ENCODE measurements at places on chromosomes 16 and 17.

GRCh38 chr17:17367931-17368330 is 64.8 kb downstream of the NT5M start:
- DNase-seq = no peak

DNA sequence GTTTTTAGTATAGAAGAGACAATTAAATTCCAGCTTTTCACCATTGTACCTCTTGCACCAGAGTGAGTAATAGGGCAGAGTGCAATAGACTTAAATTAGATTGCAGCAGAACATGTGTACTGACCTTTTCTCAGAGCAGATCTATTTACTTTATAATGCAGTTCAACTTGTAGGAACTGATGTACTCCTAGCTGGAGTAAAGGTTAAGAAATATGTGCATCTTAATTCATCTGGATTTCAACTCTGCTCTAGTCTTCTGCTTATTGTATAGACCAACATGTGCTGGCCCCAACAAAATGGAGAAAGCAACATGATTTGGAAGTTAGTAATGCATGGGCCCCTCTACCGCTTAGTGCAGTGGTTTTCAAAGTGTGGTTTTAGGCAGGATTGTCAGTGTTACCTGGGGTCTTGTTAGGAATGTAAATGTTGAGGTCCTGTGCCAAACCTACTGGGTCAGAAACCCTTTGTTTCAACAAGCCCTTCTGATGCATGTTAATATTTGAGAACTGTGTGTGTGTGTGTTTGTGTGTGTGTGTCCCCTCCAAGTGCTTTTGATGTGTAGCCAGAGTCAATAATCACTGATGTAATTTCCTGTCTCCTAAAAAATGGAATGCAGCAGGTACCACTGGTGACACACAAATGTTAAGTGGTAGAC is 138.6 kb downstream of the TOX3 start:
- no peak for DNase-seq

DNA sequence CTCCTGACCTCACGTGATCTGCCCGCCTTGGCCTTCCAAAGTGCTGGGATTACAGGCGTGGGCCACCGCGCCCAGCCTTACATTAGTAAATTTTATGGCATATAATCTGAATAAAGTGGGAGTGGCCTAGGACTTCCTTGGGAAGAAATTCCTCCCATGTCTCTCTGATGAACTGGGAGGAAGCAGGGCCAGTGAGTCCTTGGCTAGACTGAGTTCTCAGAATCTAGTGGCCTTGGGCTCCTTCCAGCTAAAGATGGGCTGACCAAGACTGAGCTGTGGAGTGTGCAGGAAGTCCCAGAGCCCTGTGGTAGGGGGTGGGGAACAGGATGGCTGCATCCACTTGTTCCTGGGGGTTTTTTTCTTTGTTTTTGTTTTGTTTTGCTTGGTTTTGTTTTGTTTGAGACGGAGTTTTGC is 10.0 kb upstream of the NAGLU start:
- DNase-seq = no peak

DNA sequence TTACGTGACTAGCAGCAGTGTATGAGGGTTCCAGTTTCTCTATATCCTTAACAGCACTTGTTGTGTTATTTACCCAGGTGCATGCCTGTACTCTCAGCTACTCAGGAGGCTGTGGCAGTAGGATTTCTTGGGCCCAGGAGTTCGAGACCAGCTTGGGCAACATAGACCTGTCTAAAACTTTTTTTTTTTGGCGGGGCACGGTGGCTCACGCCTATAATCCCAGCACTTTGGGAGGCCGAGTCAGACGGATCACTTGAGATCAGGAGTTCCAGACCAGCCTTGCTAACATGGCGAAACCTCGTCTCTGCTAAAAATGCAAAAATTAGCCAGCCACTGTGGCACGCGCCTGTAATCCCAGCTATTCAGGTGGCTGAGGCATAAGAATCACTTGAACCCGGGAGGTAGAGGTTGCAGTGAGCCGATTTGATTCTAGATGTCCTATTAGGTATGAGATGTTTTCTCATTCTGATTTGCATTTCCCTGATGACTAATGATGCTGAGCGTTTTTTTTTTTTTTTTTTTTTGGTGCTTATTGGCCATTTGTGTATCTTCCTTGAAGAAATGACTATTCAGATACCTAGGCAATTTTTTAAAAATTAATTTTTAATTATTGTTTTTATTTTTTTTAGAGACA is 13.4 kb downstream of the CASC3 start:
- no peak for DNase-seq

GRCh38 chr16:79613009-79613408 is 12.5 kb upstream of the MAF start:
- no peak for DNase-seq

GRCh38 chr17:17321356-17322025 is 18.3 kb downstream of the NT5M start:
- DNase-seq = no peak

DNA sequence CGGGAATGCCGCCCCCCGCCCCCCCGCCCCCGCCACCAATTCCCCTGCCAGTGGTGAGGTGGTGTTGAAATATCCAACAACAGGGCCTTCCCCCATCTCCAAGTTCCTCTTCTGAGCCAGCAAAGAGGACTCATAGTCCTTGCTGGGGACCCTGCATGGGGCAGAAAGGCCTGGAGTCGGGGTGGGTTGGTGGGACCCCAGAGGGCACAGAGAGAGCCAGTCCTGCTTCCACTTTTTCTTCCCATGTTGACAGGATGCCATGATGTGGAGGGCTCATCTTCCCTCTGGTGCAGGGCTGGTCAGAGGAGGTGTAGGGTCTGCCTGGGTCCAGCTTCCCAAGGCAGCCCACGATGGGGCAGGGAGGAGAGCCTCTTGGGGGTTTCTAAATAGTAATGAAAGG is 49.0 kb upstream of the PIK3R6 start:
- no peak for DNase-seq

DNA sequence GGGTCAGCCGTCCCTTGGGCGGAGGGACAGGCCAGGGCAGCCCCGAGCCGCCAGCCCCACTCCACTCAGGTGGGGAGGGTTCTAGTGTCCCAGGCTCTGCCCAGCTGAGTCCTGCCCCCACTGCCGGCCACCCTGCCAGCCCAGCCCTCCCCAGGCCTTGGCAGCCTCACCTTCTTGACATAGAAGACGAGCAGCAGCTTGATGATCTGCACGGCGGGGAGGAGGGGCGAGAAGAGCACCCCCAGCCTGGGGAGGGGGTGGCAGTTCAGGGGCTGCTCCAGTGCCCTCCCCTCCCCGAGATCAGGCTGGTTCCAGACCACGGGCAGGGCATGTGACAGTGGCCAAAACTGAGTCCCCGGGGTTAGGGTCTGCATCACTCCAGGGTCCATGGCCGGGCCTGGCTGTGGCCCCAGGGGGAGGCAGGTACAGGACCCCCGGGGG is 9.7 kb downstream of the TMC6 start:
- no peak for DNase-seq

- DNase-seq = no peak
Observed at GRCh38 chr16:69378760-69379159, 7.0 kb downstream of the TERF2 start.

DNA sequence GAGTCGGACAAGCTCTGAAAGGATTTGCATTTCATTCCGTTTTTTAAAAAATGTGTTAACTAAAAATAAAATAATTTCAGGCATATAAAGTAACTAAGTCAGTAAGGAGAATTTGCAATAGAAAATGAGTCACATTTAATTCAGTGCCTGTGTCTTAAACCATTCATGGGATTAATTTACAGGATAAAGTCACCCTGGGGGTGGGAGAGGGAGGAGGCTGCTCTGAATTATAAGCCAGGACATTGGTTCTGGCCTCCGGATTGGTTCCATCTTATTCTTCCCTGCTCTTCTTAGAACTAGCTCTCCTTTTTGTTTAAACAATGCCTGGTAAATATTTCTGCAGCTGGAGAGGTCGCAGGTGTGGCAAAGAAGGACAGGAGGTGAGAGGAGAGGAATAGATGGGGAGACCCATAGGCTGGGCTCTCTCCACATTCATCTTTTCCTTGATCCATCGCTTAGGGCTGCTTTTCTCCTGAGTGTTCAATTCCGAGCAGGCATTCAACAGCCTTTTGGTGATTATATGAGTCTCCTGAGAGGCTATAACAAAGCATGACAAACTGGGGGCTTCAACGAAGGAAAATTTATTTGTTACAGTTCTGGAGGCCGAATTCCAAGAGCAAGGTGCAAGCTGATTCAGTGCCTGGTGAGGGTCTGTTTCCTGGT is 319.2 kb downstream of the PHKB start:
- DNase-seq = no peak

DNA sequence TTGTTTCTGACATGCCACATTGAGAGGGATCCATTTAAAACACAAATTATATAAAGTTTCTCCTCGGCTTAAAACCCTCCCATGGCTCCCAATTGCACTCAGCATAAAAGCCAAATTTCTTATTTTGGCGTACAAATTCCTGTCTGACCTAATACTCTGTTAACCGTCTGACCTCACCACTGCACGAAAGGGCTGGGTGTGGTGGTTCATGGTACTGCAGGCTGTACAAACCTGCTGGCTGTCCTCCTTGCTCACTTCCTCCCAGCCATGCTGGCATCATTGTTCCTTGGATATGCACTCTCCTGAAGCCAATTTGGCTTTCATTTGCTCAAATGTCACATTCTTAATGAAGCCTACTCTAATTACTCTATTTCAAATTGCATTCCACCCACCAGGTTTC is 301.6 kb upstream of the C16orf82 start:
- no peak for DNase-seq

- DNase-seq = no peak
Observed at GRCh38 chr16:66996983-66997358, 8.6 kb downstream of the CES4A start.

DNA sequence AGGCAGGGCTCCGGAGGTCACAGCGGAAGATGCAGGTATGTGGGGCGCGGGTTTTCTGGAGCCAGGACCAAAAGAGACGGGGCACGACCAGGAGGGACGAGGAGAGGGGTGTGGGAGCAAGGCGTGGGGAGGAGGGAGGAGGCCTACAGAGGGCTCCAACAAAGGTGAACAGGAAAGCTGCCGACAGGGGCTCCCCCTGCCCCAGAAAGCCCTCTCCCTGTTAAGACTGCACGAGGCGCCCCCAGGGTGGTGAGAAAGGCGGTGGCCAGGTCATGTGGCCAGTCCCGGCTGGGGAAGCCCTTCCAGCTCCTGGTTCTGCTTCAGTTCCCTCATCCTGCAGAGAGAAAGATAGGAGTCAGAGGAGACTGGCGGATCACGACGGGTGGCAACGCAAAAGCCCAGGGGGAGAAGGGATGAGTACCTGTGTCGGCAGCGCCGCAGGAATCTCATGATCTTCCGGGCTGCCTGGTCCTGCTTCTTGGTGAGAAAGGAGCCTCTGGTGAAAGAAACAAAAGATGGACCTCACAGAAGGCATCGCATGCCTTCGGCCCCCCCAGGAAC is 949 bp upstream of the SPAG7 start:
- no peak for DNase-seq

DNA sequence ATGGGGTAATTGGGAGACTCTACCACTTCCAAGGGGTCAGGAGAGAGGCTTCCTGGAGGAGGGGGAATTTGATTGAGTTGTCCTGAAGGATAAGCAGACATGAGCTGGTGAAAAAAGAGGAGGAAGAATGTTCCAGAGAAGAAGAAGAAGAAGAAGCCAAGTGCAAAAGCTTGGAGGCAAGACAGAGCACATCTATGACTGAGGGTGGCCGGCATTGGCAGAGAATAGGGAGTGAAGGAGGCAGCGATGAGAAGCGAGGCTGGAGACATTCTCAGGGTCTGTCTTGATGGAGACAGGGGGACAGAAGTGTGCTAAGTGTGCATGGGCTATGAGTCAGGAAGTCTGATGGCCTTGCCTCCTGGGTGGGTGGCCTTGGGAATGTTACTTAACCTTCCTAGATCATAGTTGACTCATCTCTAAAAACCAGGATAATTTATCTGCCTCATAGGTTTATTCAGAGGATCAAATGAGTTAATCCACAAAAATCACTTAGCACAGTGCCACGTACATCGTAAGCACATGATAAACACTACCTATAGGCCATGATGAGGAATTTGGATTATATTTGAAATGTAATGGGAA is 171.7 kb downstream of the ABCC12 start:
- DNase-seq = no peak

DNA sequence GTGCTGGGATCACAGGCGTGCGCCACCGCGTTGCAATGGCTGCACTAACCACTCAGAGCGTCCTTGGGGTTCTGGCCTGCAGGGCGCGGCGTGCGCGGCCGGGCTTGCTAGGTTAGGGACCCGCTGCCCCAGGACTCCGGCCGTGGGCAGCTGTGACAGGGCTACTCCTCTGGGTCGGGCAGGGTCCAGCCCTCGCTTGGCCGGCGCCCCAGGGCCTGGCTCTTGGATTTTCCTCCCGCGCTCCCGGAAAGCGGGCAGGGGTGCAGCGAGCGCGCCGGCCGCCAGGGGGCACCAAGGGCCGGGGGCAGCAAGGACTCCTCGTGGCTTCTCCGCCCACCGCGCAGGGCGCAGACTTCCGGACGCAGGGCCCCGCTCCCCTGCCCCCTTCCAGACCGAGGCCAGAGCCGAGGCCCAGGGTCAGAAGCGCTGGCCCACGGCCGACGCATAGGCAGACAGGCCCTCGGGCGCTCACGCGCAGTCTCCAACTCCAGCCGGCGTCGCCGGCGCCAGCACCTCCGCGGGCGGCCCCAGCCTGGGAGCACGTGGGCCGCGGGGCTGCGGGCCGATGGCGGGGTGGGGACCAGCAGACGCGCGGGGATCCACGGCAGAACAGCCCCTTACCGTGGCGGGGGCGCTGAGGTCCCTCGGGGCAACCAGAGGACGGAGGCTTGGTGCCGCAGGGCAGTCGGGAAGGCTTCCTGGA is 355 bp downstream of the TLE7 start:
- DNase-seq = no peak

DNA sequence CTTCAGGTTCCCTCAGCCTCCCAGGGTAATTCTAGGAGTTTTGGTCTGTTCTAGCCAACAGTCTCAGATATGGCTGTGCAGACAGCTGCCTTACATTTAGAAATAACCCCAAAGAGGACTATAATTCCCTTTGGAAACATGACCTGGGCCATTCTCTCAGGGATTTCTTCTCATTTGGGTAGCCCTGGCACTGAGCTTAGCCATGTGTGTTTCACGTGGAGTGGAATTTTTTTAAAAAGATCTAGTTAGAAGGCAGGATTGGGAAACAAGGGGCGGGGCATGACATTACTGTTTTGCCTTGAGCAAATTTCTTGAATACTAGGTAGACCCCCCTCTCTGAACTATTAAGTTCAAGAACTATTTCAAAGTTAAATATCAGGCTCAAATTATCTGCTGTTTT is 29.6 kb upstream of the MRC2 start:
- no peak for DNase-seq

- DNase-seq = no peak
Observed at GRCh38 chr16:78633551-78633950, 534.1 kb downstream of the WWOX start.

GRCh38 chr17:29726715-29727252 is 104.1 kb upstream of the CORO6 start:
- DNase-seq = peak; percentile 31

Data from HTR-8/SVneo (cell line).